ENCODE measurements at places on chromosomes 7 and 10.
A peak's percentile ranks its signal among the peaks of the same experiment; 100 is the strongest.

GRCh38 chr7:49789736-49790135 lies 16.3 kb downstream of the VWC2 start:
- DNase-seq, result no peak

GRCh38 chr7:1749864-1750466 lies 79.9 kb downstream of the ELFN1 start:
- DNase-seq, result no peak

- DNase-seq, result no peak
These were observed 43.0 kb upstream of the DLX6 start for GRCh38 chr7:96962221-96962885.

DNA sequence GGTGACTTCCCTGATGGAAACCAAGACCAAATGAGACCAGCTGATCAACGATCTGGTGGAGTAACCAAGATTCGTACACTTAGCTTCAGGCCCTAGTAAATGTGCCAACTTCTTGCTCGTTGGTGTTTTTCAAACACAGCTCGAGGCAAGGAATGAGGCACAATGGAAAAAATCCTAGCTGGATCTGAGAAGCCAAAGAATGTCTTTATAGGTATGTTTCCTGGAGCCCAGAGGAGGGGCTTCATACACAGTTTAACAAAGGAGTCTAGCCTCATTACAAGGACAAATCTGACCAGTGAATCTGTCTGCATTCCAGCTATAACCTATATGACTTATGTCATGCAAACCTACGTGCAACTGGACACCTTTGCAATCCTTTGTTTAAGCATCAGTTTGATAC lies 3.7 kb downstream of the COL17A1 start:
- no peak for DNase-seq

DNA sequence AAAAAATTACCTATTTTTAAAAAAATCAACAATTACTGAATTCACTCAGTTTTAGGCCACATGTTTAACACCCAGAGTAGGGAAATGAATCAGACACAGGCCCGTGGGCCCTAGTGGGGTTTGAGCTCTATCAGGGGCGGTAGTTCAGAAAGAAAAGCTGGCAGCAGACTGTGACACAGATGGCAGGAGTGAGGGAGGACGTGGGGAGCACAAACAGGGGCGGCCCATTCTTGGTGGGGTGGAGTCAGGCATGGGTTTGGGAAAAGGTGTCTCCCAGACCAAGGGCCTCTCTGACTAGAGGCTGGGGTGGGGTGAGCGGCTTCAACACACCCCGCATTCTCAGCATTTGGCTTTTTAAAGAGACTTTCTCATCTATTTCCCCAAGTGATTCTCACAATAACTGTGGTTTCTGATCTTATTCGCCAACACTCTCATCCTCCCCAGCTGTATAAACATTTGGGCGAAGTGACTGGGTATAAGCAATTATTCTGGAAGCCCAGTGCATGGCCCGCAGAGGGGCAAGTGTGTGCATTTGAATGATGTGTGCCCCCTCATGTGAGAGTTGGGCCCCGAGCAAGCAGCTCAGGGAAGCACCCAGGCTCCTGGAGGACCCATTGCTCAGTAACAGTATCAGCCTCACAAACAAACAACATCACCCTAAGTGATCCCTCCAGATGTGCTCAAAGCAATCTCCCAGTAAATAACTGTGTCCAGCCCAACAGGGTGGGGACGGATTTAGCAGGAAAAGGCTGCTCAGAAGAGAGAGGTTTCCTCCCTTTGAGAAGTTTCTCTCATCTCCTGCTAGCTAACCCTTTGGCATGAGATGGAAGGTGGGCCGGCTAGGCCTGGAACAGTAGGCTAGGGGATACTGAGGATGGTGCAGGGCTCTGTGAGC lies 437.6 kb upstream of the ZMIZ1 start:
- no peak for DNase-seq

GRCh38 chr10:92268748-92269147 lies 22.1 kb downstream of the CPEB3 start:
- DNase-seq, result no peak

GRCh38 chr7:802500-803242 lies 29.6 kb upstream of the SUN1 start:
- no peak for DNase-seq

DNA sequence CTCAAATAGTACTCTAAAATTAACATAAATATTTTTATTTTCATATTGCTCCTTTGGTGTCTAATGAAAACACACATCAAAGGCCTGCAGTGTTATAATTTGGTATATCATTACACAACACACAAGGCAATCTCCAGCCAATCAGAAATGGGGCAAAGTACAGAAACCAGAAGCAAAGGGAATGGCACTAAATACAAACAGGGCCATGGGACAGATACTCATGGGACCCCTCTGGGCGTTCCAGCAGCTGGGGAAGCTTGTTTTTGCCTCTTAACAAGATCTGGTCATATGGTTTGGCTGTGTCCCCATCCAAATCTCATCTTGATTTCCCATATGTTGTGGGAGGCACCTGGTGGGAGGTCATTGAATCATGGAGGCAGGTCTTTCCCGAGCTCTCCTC lies 551.8 kb upstream of the NRP1 start:
- no peak for DNase-seq

- no peak for DNase-seq
These were observed 246.0 kb upstream of the NFE2L3 start for GRCh38 chr7:25906003-25906402.

GRCh38 chr7:114530057-114530611 lies 115.5 kb downstream of the FOXP2 start:
- DNase-seq, result no peak

- DNase-seq, result peak; percentile 33
These were observed 14.7 kb downstream of the ESYT2 start for GRCh38 chr7:158814637-158815036.

GRCh38 chr7:111516612-111517011 lies 45.7 kb downstream of the IMMP2L start:
- no peak for DNase-seq

DNA sequence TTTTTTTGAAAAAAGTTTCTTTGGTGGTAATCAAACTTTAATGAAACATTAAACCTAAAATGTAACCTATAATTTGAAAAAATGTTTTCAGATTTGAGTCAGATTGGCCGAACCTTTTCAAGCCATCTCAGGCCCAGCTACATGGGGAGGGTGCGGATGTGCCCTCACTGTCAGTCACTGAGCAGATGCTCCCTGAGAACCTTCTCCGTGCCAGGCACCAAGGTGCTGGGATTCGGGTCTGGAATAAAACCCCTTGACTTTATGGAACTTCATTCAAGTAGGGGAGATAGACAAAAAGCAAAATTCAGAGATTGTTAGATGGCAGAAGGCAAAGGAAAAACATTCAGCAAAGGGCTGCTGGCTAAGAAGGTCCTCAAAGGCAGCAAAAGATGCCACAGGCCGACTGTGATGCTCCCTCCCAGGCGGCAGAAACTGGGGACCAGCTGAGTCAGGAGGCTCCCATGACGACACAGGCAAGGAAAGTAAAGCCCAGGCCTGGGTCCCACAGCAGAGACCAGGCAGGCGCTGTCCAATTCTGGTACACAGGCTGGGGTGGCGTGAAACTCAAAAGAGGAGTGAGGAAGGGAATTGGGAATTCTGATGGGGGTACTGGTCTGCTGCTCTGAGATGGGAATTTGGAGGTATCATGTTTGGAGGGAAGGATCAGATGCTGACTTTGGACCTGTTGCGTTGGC lies 82.2 kb upstream of the DDC start:
- DNase-seq, result peak; percentile 7

GRCh38 chr10:61172182-61172926 lies 228.4 kb upstream of the RHOBTB1 start:
- DNase-seq, result no peak

DNA sequence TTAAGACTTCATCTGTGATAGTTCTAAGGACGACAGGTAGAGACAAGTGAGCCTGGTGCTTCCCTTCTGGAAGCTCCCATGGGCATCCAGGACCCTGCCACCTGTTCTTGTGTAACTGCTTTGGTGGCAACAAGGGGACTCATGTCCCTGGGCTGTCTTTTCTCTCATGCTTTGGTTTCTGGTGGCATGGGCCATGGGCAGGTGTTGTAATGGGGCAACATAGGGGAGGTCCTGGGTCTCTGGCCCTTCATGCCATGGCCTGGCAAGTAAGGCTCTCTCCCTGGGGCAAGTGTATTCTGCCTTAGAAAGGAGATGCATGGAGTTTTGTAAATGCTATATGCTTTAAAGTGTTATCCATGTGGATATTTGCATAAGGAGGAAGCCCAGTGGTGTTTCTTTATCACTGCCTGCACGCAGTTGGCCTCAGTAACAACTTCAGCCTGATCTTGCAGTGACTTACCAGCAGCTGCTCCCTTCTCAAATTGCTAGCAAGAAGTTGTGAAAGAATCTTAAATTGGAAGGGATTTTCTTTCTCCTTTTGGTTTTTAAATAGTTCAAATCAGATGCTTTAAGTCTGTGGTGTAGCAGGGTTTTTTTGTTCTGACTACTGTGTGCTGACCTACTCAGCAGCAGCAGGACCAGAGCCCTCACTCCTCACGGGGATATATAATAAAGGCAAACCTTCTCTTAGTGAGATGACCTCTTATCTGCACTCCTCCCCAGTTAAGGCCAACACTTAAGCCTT lies 39.9 kb downstream of the OGDH start:
- no peak for DNase-seq

DNA sequence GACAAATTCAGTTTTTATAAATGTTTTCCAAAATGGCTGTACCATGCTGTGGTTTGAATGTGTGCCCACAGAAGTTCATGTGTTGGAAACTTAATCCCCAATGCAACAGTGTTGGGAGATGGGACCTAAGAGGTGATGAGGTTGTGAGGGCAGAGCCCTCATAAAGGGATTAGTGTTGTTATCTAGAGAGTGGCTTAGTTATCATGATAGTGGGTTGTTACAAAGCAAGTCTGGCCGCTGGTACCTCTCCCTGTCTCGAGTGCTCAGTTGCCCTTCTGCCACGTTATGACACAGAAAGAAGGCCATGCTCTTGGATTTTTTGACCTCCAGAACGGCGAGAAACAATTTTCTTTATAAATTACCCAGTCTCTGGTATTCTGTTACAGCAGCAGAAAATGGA lies 119.0 kb downstream of the BTAF1 start:
- no peak for DNase-seq

DNA sequence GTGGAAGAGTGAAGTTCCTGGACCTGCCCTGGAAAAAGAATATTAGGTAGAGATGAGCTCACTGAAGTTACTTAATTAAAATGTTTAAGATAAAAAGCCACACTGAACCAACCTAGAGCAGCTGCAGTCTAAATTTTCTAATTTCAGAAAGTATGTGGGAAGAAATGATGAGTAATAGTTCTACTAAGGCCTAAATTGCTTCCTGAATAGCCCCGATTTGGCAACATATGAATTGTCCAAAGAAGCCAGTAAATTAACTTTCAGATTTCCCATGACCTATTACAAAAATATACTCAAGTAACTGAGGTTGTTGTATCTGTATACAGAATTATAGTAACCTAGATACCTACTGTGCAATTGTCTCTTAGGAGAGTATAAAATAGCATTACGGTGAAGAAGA lies 312.6 kb downstream of the IPMK start:
- DNase-seq, result no peak

DNA sequence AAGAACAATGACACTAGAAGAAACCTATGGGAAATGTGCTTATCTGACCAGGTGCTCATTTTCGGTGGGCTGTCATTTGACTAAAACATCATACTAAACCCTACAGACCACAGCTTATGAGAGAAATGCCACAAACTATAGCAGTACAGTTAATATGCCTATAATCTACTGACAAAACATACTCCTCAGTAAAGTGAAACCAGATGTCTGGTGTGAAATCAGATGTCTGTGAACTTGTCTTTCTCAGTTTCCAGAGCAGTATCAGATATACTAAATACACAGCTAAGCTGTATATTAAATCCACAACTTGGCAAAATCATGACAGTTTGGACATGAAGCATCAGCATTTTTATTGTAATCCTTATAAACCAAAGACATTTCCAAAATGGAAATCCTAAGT lies 3.3 kb downstream of the IMMP2L start:
- no peak for DNase-seq

DNA sequence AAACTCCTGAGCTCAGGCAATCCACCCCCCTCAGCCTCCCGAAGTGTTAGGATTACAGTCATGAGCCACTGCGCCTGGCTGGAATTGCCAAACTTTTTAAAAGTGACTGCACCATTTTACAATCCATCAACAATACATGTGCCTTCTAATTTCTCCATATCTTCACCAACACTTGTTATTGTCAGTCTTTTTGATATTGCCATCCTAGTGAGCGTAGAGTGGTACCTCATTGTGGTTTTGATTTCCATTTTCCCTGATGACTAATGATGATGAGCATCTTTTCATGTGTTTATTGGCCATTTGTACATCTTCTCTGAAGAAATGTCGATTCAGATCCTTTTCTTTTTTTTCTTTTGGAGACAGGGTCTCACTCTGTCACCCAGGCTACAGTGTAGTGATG lies 21.7 kb upstream of the STRIP2 start:
- no peak for DNase-seq

GRCh38 chr7:55533050-55533728 lies 39.1 kb downstream of the VOPP1 start:
- DNase-seq, result peak; percentile 62

DNA sequence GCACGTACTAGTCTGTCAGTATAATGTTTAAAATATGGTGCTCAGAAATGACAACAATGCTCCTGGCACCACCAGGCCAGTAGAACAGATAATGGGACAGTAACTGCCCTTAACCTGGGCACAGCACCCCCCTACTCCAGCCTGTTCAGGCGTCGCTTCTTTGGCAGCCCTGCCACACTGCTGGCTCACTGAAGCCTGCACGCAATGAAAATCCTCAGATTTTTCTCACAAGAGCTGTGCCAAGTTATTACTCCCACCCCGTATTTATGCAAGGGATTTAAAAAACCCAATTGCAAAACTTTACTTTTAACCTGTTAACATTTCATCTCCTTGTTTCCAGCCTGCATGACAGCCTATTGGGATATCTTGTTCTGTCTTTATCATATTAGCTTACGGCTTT lies 56.6 kb upstream of the LAMB1 start:
- no peak for DNase-seq

DNA sequence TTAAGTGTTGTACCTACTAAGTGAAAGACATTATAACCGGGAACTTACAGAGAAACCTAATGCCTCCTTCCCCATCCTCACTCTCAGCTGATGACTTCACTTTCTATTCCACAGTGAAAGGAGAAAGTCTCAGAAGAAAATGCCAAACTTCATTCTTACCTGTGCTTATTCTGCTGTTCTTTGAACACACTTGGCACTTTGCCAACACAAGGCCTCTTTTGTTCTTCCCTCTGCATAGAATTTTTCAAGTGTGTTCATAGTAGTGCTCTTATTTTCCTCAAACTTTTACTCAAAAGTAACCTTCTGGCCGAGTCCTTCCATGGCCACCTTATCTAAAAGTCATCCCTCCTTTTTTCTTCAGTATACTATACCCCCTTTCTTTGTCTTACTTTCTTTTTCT lies 59.4 kb upstream of the ETV1 start:
- no peak for DNase-seq
